WTC11 (cell line): ENCODE measurements at places on chromosomes 12 and 14. TPM values are rescaled to one million over a fixed set of nuclear protein-coding genes. Genes with fewer than 3 reads are reported as not detected.
A peak's percentile ranks its signal among the peaks of the same experiment; 100 is the strongest.

GRCh38 chr14:32417956-32418552 lies 89.0 kb downstream of the AKAP6 start:
- no peak overlapping the region for H3K4me3 ChIP-seq
- peaks cover 13% of the 10 kb centered on the region for H3K36me3 ChIP-seq
- DNase-seq, result no peak

GRCh38 chr14:36097356-36097755 lies 79.2 kb downstream of the PTCSC3 start:
- no peak overlapping the region for H3K27ac ChIP-seq
- no peak for DNase-seq

GRCh38 chr12:89622115-89622514 lies 86.5 kb downstream of the ATP2B1 start:
- H3K4me1 ChIP-seq, result no peaks in the 10 kb centered on the region
- no peak for DNase-seq
- peaks cover 3% of the 10 kb centered on the region; the same call in 1 of the 2 replicates for H3K36me3 ChIP-seq
- no peaks in the 10 kb centered on the region for H3K27me3 ChIP-seq
- H3K27ac ChIP-seq, result no peak overlapping the region

GRCh38 chr12:100564090-100564489 lies 9.4 kb upstream of the GAS2L3 start:
- H3K4me1 ChIP-seq, result peaks cover 9% of the 10 kb centered on the region
- no peaks in the 10 kb centered on the region; the same call in none of the 2 replicates for H3K27me3 ChIP-seq
- H3K27ac ChIP-seq, result no peak overlapping the region
- no peak overlapping the region for H3K4me3 ChIP-seq
- DNase-seq, result no peak

GRCh38 chr12:110640275-110641025 lies 26.5 kb downstream of the TCTN1 start:
- H3K27ac ChIP-seq, result no peak overlapping the region
- no peak for DNase-seq
- H3K4me3 ChIP-seq, result no peak overlapping the region
- H3K27me3 ChIP-seq, result no peaks in the 10 kb centered on the region
- peaks cover 8% of the 10 kb centered on the region; the same call in 1 of the 2 replicates for H3K4me1 ChIP-seq
- no peaks in the 10 kb centered on the region for H3K36me3 ChIP-seq

CD27 gene
- 0.23 to 0.34 TPM (median 0.28 TPM) in 3 replicates for total RNA-seq

DDN gene
- total RNA-seq, result 0.33 to 0.55 TPM (median 0.50 TPM) in 3 replicates

SARNP gene
- 98.3 to 102 TPM (median 100 TPM) in 3 replicates for total RNA-seq

DNA sequence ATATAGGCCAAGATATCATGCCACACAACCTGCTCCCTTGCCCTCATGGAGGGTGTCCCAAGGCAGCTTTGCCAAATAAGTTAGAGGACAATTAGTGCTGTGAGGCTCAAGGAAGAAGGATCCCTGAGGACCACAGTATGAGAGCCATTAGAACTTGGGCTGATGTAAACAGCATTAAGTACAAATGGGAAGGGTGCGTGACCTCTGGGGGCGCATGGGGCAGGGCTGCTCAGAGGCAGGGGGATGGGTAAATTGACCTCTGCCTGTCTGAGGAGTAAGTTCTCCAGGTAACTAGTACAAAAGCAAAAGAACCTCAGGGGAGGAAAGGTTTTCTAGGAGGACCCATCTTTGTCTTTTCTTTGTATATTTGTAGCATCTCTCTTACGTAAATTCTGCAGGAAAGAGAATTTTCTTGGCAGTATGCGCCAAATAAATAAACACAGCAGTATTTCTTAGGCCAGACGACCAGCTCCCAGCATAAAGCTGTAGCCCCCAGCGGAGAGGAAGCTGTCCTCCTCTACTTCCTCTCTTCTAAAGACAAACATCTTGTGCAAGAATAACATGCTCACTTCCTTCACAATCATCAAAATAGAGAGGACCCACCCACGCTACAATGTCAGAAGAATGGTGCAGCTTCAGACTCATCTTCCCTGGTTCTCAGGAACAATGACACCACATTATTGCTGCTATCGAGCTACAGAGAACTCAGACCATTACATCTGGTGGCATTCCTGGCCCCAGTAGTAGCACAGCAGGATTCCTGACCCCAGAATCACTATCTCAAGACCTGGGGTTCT lies 16.4 kb upstream of the VWF start:
- peaks cover 2% of the 10 kb centered on the region; the same call in 1 of the 2 replicates for H3K36me3 ChIP-seq
- peaks cover 10% of the 10 kb centered on the region for H3K4me1 ChIP-seq
- no peak overlapping the region for H3K4me3 ChIP-seq

CCT2 gene
- 297 to 342 TPM (median 301 TPM) in 3 replicates for total RNA-seq

DNA sequence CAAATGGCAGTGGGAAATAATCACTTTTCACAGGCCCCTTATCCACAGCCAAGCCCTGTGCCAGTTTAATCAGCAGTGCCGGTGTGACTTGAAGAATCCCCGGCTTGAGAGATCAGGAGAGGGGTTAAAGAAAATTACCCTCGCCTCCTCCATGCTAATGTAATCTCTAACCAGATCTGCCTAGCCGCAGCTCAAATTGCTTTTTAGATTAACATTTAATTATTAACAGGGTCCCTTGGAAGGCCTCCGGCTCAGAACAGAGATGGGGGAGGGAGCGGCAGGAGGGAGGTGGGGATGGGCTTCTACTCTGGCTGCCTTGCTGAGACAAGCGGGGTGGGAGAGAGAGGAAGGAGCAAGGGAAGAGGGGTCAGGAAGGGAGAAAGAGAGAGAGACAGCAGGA lies 24.0 kb downstream of the FAM222A start:
- peak; percentile 2 for DNase-seq
- peaks cover 34% of the 10 kb centered on the region for H3K4me1 ChIP-seq
- no peak overlapping the region for H3K4me3 ChIP-seq
- no peaks in the 10 kb centered on the region for H3K36me3 ChIP-seq
- no peaks in the 10 kb centered on the region for H3K27me3 ChIP-seq

DNA sequence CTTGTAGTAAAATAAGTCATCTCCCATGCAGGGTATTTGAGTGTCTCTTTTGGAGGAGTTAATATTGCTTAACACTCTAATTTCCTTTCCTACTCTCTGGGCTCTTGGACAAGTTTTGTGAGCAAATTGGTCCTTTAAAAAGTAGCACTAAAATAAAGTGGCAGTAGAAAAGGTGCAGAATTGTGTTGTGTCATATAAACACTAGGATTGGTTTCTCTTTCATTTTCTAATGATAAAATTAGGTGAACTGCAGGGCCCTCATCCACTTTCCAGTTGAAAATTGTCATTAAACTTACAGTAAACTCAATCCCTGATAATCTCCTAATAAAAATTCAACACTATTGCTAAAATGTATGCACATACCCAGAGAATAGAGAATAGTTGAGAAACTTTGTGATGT lies 42.6 kb upstream of the REP15 start:
- no peaks in the 10 kb centered on the region for H3K36me3 ChIP-seq
- H3K4me1 ChIP-seq, result no peaks in the 10 kb centered on the region
- H3K27ac ChIP-seq, result no peak overlapping the region
- no peak for DNase-seq
- no peaks in the 10 kb centered on the region for H3K27me3 ChIP-seq

DNA sequence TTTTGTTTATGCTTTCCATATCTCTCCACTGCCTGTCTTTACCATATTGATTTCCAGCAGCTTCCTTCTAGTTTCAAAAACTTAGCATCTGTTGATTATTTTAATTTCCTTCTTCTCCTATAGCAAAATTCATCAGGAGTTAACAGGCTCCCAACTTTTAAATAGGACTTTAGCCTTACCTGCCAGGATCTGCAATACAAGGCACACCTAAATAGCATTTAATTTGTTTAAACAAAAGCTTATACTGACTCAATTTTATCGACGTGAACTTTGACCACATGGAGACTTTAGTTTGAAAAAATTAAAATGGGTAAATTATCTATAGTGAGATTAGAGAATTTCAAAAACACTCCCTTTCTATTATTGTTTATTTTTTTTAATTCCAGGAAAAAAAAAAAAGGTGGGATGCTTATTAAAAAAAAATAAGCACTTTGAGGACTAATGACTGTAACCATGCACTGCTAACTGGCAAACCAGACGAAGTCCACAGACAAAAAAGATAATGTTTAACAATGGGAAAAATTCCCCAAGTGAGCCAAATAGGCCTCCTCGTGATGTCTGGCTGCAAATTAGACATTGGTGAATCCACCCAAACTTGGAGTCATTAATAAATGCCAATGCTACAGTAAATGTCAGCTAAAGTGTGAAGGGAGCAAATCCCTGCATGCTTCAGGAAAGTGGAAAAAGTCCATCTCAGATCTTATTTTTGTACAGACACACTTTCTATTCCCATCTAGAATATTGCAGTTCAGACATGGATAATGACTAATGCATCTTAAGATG lies 40.7 kb downstream of the RMST start:
- H3K4me3 ChIP-seq, result no peak overlapping the region
- DNase-seq, result no peak
- H3K27me3 ChIP-seq, result no peaks in the 10 kb centered on the region
- no peaks in the 10 kb centered on the region; the same call in 1 of the 2 replicates for H3K4me1 ChIP-seq
- no peak overlapping the region for H3K27ac ChIP-seq

GRCh38 chr14:99757331-99758070 lies 35.7 kb upstream of the EML1 start:
- no peak for DNase-seq
- no peaks in the 10 kb centered on the region for H3K27me3 ChIP-seq
- no peak overlapping the region for H3K4me3 ChIP-seq
- H3K36me3 ChIP-seq, result no peaks in the 10 kb centered on the region

DNA sequence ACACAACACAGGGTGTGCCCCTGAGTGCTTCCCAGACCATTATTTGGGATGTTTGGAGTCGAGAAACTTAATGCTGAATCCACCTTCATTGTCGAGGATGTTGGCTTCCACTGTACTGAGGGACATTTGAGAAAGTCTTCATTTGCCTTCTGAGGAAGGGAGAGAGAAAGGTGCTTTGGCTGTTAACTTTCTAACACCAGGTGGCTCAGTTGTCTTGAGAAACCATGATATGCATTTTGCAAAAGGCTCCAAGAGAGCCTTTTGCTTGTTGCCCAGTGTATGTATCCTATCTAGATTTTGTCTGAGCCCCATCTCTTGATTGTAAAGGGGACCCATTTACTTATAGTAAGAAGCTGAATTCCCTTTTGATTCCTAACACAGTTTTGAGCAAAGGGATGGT lies 28.6 kb upstream of the NRXN3 start:
- DNase-seq, result no peak
- H3K4me1 ChIP-seq, result no peaks in the 10 kb centered on the region
- H3K27me3 ChIP-seq, result no peaks in the 10 kb centered on the region; the same call in 1 of the 2 replicates

DNA sequence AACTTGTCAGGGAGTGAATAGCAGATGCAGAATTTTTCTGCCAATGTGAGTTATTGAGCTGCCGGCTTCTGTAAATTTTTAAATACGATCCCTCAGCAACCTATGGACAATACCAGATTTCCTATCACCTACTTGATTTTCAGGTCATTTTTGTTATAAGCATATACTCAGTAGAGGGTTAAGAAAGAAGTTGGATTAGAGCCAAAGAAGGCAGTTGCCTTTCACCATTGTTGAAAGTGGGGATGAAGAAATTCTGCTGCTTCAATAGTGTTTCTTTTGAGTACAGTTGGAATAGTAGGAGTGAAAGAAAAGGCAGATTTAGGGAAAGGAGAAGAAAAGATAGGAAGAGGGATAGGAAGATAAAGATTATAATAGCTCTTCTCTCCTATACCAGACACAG lies 197.1 kb downstream of the ATP23 start:
- H3K4me1 ChIP-seq, result peaks cover 21% of the 10 kb centered on the region
- H3K27me3 ChIP-seq, result peaks cover 4% of the 10 kb centered on the region
- no peak overlapping the region for H3K27ac ChIP-seq

NANOG gene
- 330 to 387 TPM (median 352 TPM) in 3 replicates for total RNA-seq

FBRSL1 gene
- 120 to 129 TPM (median 126 TPM) in 3 replicates for total RNA-seq

DNA sequence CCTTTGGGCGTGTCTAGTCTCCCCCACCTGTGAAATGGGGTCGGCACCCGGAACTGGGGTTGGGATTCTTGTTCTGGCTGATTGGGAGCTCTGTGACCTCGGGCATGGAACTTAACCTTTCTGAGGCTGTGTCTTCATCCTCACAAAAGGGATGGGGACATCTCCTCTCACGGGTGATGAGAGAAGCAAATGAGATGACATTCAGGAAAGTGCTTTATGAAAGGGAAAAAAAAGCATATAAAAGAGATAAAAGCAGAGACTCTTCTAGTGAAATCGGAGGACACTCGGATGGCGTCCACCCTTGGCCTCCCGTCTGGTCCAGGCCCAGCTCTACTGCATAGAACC lies 98.9 kb downstream of the LRRC74A start:
- peak overlapping the region; percentile 98 for H3K27ac ChIP-seq
- H3K4me1 ChIP-seq, result peaks cover 92% of the 10 kb centered on the region
- no peak for DNase-seq

TMEM132D gene
- 0.99 to 1.4 TPM (median 1.1 TPM) in 3 replicates for total RNA-seq

GRCh38 chr12:49636979-49637755 lies 13.8 kb downstream of the PRPF40B start:
- peak; percentile 63 for DNase-seq
- peaks cover 35% of the 10 kb centered on the region for H3K36me3 ChIP-seq
- peak overlapping the region; percentile 15; the same call in 1 of the 2 replicates for H3K4me3 ChIP-seq
- peak overlapping the region; percentile 96 for H3K27ac ChIP-seq

DNA sequence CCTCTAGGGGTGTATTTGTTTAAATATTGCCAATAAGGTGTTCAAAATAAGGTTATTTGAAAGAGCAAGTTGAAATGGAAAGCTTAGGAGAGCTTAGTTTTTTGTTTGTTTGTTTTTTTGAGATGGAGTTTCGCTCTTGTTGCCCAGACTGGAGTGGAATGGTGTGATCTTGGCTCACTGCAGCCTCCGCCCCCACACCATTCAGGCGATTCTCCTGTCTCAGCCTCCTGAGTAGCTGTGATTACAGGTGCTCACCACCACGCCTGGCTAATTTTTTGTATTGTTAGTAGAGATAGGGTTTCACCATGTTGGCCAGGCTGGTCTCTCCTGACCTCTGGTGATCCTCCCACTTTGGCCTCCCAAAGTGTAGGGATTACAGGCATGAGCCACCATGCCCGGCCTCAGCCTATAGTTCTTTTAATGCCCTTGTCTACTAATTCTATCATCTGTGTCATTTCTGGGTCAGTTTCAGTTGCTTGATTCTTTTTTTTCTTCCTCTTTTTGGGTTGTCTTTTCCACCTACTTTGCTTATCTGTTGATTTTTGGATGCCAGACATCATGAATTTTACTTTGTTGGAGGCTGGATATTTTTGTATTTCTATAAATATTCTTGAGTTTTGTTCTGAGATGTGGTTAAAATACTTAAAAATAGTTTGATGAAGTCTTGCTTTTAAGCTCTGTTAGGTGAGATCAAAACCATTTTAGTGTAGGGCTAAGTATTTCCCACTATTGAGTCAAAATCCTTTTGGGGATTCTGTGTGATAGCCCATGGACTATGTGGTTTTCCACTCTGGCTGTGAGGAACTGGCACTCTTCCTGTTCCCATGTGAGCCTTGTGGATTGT lies 18.7 kb downstream of the RCOR1 start:
- peaks cover 4% of the 10 kb centered on the region; the same call in 1 of the 2 replicates for H3K36me3 ChIP-seq
- no peaks in the 10 kb centered on the region for H3K4me1 ChIP-seq
- H3K4me3 ChIP-seq, result no peak overlapping the region
- H3K27ac ChIP-seq, result no peak overlapping the region

GRCh38 chr14:104486222-104486923 lies 93.2 kb upstream of the C14orf180 start:
- H3K27me3 ChIP-seq, result peaks cover 5% of the 10 kb centered on the region
- peaks cover 19% of the 10 kb centered on the region for H3K36me3 ChIP-seq
- H3K4me1 ChIP-seq, result peaks cover 11% of the 10 kb centered on the region
- no peak for DNase-seq

CRACR2A gene
- 2.4 to 2.6 TPM (median 2.5 TPM) in 3 replicates for total RNA-seq

SLC17A8 gene
- 0.05 to 0.26 TPM in 2 of 3 replicates, not detected in the other for total RNA-seq

RNF31 gene
- 63.0 to 86.2 TPM (median 68.4 TPM) in 3 replicates for total RNA-seq

HCAR1 gene
- total RNA-seq, result 0.04 TPM in 1 of 3 replicates, not detected in the others

CDC42BPB gene
- total RNA-seq, result 87.1 to 96.9 TPM (median 87.3 TPM) in 3 replicates
